A549 treated with GW870086 at 1 μM for 4 hours (cell line): ENCODE measurements at places on chromosomes 7 and 10. TPM values are rescaled to one million over a fixed set of nuclear protein-coding genes. Genes with fewer than 3 reads are reported as not detected.

Gene MUC12
- 14.8 to 23.2 TPM (median 20.8 TPM) in 5 replicates for total RNA-seq

Gene PCGF6
- 9.0 to 12.7 TPM (median 12.3 TPM) in 5 replicates for total RNA-seq

Gene GFRA1
- 7.7 to 12.4 TPM (median 10.0 TPM) in 5 replicates for total RNA-seq

Gene GRK5
- total RNA-seq: 8.5 to 10.8 TPM (median 10.3 TPM) in 5 replicates

Gene CAMK2B
- 0.09 to 0.34 TPM (median 0.14 TPM) in 5 replicates for total RNA-seq

Gene SPDYE8
- total RNA-seq: not detected in 5 replicates

Gene MGMT
- total RNA-seq: 6.6 to 7.5 TPM (median 7.0 TPM) in 5 replicates

Gene FRAT1
- 0.97 to 2.0 TPM (median 1.7 TPM) in 5 replicates for total RNA-seq

Gene HMX2
- 0.14 to 0.25 TPM in 2 of 5 replicates, not detected in the others for total RNA-seq

Gene LRRC17
- total RNA-seq: 0.06 to 0.14 TPM in 2 of 5 replicates, not detected in the others

Gene C7orf57
- 0.18 to 0.79 TPM (median 0.26 TPM) in 5 replicates for total RNA-seq
